ENCODE measurements at places on chromosomes 1 and 21.
A peak's percentile ranks its signal among the peaks of the same experiment; 100 is the strongest.

DNA sequence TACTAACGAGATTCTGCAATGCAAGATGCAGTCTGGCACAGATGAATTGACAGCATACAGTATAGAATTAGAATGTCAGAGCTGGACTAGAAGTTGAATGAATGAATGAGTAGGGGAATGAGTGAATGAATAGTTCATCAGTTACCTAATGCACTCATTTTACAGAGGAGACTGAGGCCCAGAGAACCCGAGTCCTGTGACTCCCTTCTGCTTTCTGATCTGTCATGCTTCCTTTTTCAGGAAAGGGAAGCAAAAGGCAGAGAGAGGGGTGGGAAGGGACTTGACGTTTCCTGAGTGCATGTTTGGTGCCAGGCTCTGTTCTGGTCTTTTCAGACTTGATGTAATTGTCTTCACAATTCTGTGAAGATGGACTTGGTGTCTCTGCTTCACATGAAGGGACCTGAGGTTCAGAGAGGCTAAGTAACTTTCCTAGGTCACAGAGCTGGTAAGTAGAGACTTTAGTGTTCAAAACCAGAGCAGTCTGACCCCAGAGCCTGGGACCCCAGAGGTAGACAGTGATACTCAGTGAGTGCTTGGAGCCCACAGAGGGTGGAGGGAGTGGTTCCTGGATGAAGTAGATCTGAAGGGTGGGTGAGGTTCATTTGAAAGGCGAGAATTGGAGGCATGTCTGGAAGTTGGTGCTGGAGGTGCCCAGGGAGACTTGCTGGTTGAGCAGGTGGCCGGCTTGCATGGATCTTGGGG, 8.0 kb upstream of the MEX3A start:
- no peak for DNase-seq

DNA sequence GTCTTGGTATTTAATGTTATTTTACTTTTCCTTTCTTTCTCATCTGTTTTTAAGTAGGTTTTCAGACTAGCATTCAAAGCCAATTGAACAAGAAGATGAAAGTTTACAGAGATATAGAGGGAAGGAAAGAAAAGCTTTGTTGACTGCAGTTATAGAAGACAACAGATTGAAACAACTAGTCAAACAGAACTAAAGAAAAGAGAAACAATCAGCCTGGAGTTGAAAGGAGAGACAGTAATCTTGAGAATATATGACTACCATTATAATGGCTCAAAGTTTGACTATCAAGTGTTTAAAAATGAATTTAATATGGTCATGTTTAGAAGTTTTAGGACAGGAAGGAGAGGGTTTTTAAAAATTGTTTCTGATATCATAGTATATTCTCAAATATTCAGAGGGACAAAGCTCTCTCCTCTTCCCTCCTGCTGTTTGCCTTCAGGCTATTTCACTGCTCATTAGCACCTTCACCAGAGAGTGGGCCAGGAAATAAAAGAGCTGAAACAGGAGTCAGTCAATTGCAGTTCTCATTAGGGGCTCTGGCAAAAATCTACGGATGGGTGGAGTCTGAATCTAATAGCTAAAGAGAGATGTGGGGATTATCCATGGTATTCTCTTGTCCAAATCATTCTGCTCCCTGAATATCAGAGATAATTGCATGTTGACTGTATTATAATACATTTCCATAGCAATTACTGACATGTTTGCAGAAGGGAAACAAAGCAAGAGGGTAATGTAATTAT, 577.8 kb downstream of the BRINP3 start:
- no peak for DNase-seq

DNA sequence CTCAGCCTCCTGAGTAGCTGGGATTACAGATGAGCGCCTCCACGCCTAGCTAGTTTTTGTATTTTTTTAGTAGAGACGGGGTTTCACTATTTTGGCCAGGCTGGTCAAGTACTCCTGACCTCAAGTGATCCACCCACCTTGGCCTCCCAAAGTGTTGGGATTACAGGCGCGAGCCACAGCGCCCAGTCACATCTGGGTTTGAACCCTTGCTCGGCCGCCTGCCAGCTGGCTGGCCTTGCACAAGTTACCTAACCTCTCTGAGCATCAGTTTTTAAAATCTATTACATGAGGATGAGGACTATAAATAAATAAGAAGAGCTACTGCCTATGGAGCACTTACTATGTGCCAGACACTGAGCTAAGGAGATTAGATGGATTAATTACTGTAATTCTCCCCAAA, 17.7 kb upstream of the PADI2 start:
- no peak for DNase-seq

DNA sequence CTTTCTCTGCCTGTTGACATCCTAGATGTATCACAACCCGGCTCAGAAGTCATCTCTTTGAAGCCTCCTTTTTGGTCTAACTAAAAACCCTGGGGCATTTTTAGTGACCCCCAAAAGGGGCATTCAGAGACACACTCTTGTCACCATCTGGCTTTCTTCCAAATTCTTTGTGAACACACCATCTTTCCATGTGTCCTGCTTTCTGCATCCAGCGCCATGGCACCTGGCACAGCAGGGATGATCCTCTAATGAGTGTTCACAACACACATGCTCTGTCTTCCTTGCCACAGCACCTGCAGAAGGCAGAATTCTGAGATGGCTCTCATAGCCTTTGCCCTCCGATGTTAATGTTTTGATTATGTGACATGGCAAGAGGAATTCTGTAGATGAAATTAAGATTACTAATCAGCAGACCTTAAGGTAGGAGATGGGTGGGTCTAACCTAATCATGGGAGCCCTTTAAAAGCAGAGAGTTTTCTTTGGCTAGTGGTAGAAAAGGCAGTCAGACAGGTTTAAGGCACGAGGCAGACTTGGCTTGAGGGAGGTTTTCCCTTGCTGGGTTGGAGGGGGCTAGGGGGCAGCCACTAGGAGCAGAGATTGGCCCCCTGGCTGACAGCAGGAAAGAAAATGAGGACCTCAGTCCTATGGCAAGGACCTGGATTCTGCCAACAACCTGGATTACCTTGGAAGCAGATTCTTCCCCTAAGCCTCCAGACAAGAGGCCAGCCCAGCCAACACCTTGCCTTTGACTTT, 4.9 kb upstream of the TMEM61 start:
- DNase-seq = no peak

- DNase-seq = peak; percentile 65
These were observed 2.5 kb upstream of the DHRS3 start for GRCh38 chr1:12620488-12620865.

GRCh38 chr1:192940658-192941057, 118.5 kb downstream of the UCHL5 start:
- DNase-seq = no peak

DNA sequence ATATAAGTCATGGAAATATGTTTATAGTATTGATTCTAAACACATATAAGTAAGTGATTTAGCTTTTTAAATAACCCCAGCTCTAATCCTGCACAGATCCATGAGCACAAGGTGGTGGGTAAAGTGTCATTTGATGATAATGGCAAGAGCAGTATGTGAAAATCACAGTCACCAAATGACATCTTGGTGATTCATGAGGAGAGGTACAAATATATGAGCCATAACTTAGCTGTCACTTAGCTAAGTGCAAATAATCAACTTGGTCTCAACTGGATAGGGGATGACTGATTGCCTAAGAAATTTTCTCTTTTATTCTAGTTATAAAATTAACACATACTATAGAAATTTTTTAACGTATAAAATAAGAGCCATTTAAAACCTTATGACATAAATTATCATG, 198.1 kb downstream of the ZZZ3 start:
- DNase-seq = no peak

GRCh38 chr1:29789221-29789909, 553.0 kb downstream of the PTPRU start:
- no peak for DNase-seq

DNA sequence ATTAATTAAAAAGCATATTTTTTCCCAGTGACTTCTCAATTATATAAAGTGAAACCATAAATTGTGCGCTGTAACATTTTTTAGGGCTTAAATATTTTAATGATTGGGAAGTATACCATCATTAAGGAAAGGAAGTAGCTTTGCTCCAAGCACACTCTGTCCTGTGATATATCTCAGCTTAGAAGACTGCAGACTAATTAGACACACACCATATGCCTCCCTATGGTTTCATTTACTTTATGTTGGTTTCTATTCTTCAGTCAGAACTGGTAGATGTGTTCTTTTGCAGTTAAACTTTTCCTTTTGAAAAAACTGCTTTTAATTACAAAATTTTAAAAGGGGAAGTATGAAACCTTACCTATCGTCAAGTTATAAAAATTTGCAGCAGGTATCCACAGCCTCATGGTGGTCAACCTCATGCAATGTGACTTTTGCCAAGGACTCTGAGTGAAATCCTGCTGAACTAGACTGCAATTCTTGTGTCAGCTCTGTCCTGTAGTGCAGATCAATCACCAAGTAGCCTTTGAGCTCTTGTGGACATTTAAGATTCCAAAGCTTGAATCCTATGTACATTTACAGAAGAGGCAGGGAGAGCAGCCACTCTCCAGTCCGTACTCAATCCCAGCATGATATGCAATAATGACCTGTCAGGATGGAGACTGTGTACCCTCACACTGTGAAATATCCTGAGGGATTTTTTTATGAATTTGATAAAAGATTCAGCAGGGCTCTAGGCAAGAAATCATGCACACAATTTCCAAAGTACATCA, 149.1 kb downstream of the AMY1C start:
- no peak for DNase-seq

GRCh38 chr1:224499204-224499603, 64.6 kb upstream of the WDR26 start:
- DNase-seq = no peak

DNA sequence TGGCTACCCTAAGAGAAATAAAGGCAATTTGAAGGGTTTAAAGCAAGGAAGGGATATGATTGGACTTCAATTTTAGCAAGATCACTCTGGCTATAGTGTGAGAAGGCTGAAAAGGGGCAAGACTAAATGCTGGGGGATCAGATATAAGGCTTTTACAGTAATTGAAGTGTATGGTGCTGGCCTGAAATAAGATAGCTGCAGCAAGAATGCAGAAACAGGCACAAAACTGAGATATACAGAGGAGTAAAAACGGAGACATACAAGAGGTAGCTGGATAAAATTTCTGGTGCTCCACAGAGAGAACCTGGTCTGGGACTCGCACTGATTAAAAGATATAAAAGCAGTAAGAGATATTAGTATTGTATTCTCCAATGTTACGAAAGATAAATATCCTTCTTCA, 92.0 kb downstream of the DENND1B start:
- DNase-seq = no peak

DNA sequence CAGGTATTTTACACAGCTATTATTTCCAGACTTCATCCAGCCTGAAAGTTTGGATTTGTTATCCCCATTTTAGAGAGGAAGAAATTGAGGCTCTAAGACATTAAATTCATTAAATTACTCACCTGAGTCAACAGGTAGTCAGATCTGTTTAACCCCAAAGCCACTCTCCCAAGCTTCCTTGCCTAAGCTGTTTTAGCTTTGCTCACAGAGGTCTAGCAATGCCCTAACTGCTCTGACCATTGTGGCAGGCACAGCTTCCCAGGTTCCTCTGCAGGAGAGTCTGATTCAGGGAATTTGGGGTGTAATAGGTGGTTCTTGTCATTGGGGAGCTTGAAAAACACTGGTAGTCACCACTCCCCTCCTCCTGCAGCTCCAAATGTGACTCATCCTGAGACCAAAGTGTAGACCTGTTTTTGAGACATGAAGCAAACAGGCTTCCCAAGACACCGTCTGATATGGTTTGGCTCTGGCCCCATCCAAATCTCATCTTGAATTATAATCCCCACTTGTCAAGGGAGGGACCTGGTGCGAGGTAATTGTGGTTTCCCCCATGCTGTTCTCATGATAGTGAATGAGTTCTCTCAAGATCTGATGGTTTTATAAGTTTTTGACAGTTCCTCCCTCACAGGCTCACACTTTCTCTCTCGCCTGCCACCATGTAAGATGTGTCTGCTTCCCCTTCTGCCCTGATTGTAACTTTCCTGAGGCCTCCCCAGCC, 142.8 kb upstream of the DNAH14 start:
- DNase-seq = no peak

GRCh38 chr1:157403203-157403602, 149.1 kb downstream of the FCRL5 start:
- peak; percentile 85 for DNase-seq

- DNase-seq = no peak
These were observed 144.8 kb downstream of the BACH1 start for GRCh38 chr21:29443411-29444010.

GRCh38 chr1:114336360-114336759, 174.6 kb downstream of the TRIM33 start:
- DNase-seq = no peak

GRCh38 chr1:201795066-201795465, 33.9 kb upstream of the IPO9 start:
- peak; percentile 34 for DNase-seq
